ENCODE measurements at places on chromosomes 16 and 17.

GRCh38 chr17:82838386-82839063 is 1.3 kb downstream of the ZNF750 start:
- DNase-seq = no peak

DNA sequence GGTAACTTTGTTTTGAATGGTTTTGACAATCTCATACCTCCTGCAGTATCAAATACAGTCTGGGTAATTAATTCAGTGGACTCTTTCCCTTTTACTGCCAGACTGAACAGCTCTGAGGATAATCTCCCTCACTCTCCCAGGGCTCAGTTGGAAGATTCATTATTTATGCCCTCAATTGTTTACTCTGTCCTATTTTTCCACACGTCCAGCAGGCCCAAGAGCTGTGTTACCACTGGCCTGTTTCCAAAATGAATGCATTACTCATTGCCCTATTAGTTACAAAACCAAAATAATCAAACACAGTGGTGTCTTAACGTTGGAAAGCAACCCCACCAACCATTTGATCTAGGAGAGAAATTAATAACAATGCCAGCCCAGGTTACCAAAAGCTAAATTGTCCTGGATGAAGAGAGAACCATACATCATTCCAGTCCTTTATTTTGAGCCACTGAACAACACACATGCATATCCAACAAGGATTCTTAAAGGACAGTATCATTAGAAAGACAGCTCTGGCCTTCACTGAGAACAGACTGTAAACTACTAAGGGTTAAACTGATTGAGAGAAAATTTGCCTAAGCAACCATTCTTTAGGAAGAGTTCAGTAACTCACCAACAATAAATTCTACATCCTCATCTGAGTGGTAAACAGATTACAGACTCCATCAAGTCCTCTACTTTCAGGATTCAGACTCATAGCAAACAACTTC is 34.5 kb downstream of the FAM222B start:
- DNase-seq = no peak

DNA sequence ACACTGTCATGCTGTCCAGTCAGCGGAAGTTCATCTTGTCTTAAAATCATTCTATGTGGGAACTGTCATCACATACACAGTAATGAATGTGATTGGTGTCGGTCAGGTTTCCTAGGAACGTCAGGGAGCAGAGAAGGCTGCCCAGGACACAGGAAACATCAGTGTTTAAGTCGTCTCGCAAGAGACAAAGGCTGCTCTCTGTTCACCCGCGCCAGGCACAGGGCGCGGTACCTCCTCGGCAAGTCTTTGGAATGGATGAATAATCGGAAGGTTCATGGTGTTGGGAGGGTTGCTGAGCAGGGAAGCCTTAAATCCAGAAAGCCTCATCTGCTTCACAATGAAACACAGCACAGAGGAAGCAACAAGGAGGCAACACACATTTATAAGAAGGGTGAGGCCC is 148.2 kb downstream of the CPPED1 start:
- no peak for DNase-seq

GRCh38 chr17:5509482-5509881 is 23.1 kb downstream of the MIS12 start:
- DNase-seq = no peak

DNA sequence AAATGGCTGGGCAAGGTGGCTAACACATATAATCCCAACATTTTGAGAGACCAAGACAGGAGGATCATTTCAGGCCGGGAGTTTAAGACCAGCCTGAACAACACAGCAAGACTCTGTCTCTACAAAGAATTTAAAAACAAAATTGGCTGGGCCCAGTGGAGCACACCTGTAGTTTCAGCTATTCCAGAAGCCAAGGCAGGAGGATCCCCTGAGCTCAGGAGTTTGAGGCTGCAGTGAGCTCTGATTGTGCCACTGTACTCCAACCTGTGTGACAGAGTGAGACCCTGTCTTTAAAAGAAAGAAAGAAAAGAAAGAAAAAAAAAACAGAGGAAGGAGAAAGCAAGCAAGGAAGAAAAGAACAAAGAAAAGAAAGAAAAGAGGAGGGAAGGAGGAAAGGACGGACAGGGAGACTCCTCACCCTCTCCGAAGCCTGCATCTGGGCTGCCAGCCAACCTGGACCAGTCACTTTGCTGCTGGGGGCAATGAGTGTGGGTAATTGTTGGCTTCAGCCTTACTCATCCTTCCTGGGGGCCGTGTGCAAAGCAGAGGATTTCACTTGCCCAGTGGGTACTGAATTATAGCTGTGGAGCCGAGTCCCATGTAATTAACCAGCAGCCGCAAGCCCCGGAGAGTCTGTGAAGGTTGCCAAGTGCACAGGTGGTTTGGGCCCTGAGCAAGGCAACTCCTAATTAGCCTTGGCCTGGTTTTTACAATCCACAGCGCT is 6.7 kb upstream of the MT4 start:
- no peak for DNase-seq

GRCh38 chr17:21510686-21511362 is 134.7 kb downstream of the KCNJ12 start:
- no peak for DNase-seq

GRCh38 chr17:8408371-8408770 is 10.7 kb upstream of the RNF222 start:
- DNase-seq = no peak

DNA sequence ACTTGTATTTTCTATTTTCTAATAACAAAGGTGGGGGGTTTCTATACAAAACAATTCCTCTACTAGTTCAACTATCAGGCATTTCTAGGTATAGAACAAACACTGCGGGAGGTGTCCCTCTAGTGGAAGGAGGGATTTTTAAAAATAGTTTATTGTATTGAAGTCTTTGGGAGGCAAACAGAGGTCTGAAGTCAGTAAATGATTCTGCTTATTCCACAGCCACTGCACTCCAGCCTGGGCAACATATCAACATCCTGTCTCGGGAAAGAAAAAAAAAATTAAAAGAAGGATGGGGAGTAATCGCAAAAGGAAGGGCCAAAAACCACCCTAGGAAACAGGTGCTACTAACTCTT is 648 bp upstream of the ERCC4 start:
- peak; percentile 26 for DNase-seq

DNA sequence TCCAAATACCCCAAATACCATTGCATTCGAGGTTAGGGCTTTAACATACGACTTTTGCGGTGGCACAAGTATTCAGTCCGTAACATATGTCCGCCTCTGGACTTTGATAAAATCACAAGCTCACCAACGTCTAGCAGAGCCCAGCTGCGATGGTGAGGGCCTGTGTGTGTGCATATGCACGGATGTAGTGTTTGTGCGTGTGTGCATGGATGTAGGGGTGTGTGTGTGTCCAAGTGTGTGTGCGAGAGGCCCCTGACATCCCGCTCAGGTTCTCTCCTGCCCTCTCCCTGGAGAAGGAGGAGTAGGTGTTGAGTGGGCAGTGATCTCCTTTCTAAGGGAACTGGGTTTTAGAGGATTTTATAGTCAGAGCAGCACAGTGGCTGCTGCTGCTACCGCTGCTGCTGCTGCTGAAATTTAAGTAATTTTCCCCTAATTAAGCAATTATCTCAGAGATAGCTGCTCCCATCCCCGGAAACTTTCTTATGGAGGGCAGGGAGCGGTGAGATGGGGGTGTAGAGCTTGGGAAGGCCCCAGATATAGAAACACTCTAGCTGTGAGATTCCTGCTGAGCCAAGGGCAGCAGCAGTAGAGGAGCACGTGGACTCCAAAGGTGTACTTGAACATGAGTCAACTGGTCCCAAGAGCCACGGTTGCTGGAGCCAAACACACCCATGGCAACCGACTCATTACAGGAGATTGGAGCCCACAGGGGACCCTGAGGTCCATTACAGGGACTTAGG is 121.7 kb upstream of the SDK2 start:
- no peak for DNase-seq
